HuH-7 (cell line): ENCODE measurements at places on chromosomes 5 and 9.
A peak's percentile ranks its signal among the peaks of the same experiment; 100 is the strongest.

- DNase-seq, result no peak
Observed at GRCh38 chr5:5165541-5166002, 25.4 kb downstream of the ADAMTS16 start.

DNA sequence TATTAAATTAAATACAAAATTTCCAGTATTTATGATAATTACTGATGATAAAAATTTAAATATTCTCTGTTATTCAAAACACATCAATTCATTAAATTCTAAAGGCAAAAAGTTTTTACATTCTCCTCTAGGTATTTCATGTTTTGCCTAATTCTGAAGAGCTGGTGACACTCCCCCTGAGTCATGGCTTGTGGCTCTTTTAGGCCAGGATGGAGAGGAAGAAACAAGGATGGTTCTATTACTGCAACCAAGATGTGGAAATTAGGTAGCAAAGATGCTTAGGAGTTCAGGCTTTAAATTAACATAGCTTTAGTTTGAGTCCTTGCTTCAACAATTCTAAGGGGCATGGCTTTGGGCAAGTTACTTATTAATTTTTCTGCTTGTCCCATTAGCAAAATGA lies 1295.8 kb downstream of the EFNA5 start:
- DNase-seq, result no peak

GRCh38 chr9:35756275-35757225 lies 2.5 kb upstream of the MSMP start:
- DNase-seq, result peak; percentile 74

GRCh38 chr9:36731068-36731956 lies 158.6 kb downstream of the MELK start:
- no peak for DNase-seq

GRCh38 chr5:174319551-174319950 lies 274.0 kb downstream of the NSG2 start:
- no peak for DNase-seq

- no peak for DNase-seq
Observed at GRCh38 chr5:108753331-108753730, 5.6 kb downstream of the FER start.

DNA sequence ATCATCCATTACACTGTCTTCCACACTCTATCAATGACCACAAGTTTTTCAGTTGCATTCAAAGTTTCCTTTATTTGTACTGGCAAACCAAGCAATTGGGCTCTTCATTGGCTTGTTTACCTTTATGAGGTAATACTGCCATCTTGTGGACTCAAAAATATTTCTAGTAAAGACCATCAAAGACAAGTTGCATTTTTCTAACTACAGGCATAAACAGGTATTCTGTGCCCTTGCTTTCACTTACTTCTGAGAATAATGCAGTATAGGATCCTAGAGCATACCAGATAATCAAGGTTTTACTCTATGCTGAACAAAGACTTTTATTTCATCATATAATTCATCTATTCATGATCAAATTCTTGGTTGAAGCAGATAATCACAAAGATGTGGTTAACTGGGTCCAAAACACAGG lies 173.7 kb upstream of the POU5F2 start:
- no peak for DNase-seq

DNA sequence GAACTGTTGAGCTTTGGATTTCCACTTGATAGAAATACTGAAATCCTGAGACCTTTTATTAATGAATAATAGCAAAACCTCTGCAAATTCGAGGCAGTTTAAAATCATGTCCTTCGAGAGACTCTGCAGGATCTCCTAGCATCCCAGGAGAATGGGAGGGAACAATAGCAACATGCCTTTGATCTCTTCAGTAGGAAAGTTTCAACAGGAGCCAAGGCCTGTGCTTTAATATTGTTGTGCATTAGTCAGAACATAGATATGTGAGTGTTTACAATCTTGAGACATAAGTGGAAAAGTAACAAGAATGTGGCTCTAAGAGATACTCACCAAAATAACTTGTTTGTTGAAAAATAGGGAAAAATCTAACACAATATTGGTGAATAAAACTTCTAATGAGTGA lies 83.3 kb upstream of the LHFPL2 start:
- DNase-seq, result no peak

DNA sequence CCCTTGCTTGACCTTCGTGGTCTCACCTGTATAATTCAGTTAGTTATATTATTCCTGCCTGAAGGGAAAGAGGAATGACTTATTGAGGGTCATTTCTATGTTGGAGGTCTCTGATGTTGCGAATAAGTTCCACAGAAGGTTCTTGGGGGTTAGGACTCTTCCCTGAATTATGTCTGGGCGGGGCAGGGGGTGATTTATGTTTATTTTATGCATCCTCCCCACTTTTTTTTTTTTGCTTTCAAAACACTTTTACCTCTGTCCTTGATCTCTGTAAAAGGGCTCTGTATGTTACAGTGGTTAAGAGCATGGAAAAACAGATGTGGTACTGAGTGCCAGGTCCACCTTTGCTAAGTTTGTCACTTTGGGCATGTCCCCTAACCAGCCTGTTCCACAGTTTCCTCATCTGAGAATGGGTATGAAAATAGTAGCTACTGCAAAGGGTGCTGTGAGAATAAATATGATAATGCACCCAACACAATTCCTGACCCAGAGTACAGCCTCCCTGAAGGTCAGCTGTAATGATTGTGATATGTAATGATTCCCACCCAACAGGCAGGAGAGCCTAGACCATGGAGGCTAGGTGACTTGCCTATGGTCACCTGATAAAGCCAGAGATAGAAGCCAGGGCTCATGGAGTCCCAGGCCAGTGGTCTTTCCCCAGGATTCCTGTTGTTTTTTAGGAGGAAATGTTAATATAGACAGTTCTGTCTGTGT lies 54.8 kb downstream of the SLC22A5 start:
- no peak for DNase-seq

- DNase-seq, result peak; percentile 39
Observed at GRCh38 chr9:37859043-37859442, 44.9 kb downstream of the SLC25A51 start.

DNA sequence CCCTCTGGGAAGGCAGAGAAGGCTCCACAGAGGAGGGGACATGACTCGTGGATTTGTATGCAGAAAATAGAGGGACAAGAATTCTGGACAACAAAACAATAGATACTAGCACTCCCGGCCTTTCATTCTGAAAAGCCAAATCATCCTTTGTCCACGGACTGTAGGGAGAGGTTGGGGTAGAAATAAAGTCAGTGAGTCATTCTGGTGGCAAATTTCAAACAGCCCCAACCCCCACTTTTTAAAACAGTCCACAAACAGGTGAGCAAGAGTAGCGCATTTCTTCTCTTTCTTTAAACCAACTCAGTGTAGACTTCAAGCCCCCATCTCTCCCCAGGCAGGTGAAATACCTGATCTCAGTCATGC lies 56.1 kb downstream of the PTPDC1 start:
- no peak for DNase-seq

DNA sequence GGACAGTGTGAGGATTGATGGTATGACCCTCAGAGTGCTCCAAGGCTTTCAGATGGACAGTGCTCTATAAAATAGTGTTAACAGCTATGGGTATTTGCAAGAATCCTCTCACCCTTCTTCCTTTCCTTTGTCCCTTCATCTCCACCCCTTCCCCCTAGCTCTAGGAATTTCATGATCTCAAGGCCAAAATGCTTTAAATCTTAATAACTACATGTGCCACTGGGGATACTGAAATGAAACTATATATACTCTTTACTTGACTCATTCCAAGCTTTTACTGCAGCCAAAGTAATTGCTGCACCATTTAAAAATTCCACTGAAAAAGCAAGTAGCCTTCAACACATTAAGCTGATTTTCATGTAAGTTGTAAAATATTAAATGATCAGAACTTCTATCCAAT lies 361.6 kb upstream of the SLC30A5 start:
- DNase-seq, result no peak

GRCh38 chr9:118305331-118305730 lies 601.1 kb downstream of the TLR4 start:
- no peak for DNase-seq

GRCh38 chr9:100193078-100193477 lies 94.0 kb downstream of the INVS start:
- DNase-seq, result no peak

DNA sequence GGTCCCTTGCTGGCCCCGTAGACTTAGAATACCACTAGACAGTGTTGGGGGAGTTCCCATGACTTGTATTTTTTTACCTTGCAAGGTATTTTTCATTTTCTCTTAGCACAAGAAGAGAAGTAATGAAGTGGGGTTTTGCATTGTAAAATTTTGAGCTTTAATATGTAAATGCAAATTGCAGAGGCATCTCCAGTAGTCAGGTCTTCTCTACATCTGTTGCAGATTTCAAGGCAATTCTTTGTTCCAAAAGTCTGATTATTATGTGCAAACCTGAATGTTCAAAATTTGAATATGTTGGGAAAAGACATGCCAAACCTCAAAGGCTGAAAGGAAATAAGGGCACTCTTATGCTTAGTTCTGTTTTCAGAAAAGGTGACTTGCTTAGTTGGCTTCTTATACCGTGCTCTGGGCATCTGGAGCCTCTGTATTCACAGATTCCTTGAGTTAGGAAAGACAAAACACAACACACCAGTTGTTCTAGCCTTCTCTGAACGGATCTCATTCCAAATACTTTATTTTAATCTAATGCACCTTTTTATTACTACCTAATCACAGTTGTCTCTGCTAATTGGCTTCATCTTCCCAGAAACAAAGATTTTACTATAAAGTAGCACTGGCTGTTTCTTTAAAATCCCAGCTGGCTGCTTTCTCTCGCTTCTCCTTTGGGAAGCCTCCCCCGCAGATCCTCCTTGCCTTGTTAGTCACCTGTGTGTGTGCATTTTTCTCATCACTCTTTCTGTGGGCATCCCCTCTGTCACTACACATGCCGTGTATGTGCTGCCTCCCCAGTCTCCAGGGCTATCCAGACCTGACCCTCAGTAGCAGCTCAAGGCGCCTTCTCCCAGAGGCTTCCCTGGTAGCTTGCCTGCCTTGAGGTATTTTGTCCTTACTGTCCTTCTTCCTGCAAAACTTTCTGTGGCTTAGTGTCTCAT lies 138.2 kb downstream of the TLE4 start:
- no peak for DNase-seq

- no peak for DNase-seq
Observed at GRCh38 chr5:111779260-111779921, 22.4 kb upstream of the NREP start.

DNA sequence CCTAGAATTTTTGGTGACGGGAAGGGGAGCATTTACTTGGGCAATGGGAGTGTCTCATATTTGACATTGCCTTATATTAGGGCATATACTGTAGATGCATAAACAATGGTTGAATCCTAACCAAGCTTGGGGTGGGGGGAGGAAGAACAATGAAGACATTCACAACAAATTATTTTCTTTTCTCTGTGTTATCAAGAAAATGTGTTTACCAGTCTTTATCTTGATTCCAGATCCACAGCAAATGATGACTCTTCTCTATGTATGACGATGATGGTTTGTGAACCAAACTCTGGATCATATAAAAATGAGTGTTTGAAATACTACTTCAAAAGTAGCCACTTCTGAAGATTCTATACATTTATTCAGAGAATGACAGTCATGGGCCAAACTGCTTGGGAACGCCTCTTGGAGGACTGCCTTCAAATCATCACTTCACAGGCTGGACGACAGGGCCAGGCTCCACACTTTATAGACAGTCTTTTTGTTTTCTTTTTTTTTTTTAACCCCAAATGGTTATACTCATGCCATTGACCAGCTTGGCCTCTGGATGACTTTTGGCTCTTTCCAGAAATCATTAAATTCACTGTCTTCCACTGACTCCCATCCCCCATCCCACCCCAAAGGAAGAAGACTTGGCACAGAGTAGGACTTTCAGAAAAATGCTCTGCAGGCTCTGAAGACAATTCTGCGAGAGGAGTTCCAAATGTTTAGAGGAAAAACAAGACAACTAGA lies 123.8 kb upstream of the LIFR start:
- DNase-seq, result no peak

DNA sequence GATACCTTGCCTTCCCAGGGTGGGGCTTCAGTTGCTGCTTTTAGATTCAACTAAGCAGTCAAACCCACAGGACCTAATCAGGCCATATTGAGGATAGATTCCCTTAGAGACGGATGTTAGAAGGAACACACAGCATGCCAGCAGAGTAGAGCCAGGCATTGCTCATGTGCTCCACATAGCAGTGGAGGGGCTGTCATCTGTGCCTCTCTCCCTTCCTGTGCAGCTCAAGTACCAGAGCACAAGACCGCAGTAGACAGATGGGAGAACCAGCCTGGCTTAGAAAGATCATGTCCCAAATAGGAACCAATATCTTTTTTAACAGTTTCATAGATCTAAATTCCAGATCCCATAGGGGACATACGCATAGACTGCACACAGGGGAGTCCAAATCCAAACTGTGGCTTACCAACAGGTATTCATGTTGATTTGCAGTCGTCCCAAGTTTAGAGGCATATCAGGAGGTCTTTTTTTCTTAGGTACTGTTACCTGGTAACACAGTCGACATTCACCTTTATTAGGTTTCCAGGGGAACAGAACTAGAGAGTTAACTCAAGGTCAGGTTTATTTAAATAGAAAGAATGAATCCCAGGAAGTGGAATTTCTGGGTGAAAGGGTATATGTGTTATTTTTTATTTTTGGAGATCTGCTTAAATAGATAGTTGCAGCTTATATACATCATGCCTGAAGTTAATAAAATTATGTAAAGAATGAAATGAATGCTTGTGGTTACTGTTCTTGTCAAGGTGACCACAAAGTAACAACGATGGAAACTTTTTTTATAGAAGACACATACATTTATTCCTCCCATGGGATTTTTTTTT lies 43.5 kb upstream of the PCAT7 start:
- DNase-seq, result no peak

- no peak for DNase-seq
Observed at GRCh38 chr9:6471231-6471850, 58.3 kb downstream of the UHRF2 start.

DNA sequence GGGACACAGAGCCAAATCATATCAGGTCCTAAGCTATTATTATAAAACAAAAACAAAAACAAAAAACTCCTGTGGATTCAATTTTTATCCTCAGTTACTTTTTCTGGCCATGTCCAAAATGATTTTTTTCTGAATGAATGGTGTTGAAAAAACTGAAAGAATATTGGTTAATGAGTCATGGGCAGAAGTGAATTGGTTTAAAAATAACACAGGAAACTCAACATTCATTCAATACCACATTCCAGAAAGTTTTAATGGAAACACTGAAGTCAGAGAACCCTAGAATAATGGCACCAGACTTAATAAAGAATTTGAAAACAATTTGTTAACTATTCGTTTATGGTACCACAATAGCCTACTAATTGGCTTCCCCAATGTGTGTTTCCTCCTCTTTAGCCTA lies 102.4 kb upstream of the CDH9 start:
- no peak for DNase-seq

DNA sequence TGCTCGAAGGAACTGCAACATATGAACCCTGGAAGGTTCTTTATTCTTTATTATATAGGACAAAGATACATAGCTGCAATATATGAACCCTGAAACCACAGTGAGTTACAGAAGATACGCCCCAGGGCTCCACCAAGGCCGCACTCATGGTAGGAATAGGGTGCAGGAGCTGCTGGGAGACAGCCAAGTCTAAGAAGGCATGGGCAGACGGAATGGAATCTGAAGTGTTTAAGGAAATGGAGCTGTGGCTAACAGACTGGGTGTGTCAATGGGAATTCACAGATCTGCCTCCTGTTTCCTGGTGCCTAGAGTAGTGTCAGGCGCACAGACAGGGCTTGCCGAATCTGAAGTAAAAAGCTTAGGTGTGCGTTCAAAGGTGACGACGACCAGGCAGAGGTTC lies 286.4 kb downstream of the DENND1A start:
- no peak for DNase-seq
